ENCODE measurements at places on chromosomes 7 and 10.
A peak's percentile ranks its signal among the peaks of the same experiment; 100 is the strongest.

DNA sequence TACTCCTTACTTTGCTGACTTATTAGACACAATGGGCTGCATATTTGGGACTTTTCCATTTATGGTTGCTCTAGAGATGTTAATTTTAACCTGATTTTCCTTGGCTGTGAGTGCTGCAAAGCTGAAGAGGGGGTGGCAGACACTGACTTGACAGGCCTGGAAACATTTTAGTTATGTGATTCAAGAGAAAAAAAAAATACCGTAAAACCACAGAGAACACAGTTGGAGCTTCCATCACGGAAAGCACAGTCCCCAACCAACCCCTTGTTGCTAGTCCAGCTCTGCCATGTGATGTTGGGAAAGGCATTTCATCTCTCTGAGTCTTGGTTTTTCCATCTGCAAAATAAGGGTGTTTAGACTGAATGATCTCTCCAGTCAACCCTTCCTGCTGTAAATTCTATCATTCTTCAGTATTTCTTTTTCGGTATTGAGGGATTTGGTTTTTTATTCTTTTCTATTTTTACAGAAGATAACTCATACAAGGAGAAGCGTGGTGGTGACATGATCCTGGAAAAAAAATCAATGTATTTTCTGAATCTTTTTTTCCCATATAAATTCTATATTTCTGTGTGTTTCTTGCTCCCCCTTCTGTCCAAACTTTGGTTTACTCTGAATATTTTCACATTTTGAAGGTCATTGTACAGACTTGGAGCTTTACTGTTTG lies 246.1 kb downstream of the REEP3 start:
- no peak for DNase-seq

DNA sequence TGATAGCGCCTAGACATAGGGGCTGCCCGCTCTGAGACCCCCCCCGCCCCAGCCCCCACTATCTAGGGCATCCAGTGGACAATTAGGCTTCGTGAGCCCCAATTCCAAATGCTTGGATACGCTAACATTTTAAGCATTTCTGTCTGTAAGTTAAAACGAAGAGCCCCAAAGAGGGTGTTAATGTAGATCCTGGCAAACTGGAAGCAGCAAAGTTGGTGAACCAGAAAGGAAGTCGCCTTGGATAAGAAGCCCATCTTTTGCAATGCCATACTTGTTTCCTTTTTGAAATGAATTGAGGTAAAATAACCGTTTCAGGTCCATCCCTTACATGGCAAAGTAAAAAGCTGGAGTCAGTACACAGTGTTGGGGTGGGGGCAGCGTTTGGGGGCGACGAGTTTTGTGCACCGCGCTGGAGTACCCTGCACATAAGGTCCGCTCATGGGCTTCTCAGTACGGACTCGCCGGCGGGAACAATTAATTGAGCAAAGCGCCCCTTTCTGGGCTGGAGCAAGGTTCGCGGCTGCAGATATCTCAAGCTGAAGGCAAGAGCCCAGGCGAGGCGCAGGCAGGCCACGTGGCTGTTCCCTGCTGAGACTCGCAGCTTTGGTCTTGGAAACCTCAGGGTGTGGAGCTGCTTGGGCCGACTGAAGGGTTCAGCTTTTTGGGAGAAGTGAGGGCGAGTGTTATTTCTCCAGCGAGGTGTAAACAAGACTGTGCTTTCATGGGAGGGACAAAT lies 1.4 kb upstream of the TWIST1 start:
- no peak for DNase-seq

GRCh38 chr10:45261946-45262345 lies 53.5 kb downstream of the OR13A1 start:
- DNase-seq = no peak

GRCh38 chr10:49076319-49076718 lies 39.0 kb downstream of the VSTM4 start:
- DNase-seq = no peak

- no peak for DNase-seq
These were observed 84.5 kb upstream of the PPP2R2D start for GRCh38 chr10:131816157-131816775.

DNA sequence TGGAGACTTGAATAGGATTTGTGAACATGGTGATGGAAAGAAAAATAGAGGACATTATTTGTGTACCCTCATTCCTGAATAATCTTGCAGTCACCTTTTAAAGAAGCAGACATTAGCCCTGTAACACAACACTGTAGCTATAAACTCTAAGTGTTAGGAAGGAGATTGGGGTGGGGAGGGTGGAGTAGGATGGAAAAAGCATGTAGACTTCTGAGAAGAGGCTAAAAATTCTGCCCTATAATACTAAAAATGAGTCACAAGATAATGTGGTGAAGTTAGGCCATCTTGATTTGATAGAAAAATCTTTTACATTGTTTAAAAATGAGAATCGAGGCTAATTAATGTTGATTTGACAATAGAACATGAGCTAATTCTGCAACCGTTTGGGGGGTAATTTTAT lies 128.8 kb downstream of the LCOR start:
- no peak for DNase-seq

- DNase-seq = no peak
These were observed 7.6 kb upstream of the SLC26A3 start for GRCh38 chr7:107810626-107811025.

DNA sequence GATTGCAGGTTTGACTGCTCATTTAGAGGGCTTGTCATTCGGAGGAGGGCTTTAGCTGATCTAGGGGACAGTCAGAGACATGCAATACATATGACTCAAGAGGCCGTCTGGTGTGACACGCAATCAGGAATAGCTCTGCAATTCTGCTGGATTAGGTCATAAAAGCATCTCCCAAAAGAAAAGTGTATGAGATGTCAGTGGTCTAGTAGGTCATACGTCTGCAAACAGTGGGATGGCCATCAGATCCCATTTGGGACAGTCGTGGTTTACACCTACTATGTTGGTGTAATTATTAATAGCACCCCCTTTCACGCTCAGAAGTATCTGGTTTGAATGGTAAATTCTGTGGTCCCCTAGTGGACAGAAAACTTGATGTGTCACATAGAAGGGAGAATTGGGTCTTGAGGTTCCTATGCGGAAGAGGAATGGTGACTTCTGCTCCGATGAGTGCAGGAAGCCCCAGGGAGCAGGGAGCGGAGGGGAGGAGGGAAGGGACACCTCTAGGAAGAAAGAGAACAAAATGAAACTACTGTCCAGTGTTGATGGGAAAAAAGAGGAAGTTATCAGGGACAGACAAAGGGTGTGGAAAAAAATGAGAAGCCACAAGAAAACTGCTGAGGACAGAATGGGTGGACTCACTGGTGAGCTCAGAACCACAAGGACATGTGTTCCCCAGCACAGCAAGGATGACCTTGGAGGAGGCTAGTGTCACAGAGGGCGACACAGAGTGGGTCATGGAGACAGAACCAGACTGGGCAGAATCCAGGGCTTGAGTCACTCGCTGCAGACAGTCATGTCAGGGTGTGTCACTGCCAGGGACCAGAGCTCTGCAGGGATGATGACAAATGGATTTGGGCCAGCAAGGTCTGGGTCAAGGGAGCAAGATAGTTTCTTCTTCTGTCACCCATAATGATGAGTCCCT lies 59.9 kb downstream of the MAP3K8 start:
- peak; percentile 65 for DNase-seq

DNA sequence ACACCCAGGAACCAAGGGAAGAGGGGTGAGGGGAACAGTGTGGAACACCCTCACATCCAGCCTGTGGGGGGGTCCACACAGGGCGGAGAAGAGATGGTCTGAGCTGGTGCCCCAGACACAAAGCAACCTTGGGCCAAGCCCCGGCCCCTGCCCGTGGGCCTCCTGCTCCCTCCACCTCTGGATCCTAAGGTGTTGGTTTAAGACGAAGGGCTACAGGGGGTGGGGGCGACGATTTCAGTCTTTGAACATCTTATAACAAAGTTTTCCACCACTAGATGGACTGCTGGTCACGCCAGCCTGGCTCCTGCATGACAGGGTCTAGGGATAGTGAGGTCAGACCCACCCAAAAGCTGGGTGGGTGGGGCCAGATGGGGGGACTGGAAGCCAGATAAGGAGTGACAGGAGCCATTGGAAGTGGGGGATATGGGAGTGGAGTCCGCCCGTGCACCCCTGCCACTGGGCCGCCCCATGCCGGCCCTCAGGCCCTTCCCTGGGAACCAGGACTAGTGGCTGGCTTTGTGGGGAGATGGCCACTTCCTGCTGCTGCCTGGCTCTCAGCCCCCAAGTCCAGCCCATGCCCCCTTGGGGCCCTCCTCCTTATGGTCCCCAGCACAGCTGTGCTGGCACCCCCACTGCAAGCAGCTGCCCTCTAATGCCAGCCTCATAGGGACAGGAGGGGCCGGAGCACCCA lies 98.4 kb downstream of the RGS10 start:
- DNase-seq = peak; percentile 42

DNA sequence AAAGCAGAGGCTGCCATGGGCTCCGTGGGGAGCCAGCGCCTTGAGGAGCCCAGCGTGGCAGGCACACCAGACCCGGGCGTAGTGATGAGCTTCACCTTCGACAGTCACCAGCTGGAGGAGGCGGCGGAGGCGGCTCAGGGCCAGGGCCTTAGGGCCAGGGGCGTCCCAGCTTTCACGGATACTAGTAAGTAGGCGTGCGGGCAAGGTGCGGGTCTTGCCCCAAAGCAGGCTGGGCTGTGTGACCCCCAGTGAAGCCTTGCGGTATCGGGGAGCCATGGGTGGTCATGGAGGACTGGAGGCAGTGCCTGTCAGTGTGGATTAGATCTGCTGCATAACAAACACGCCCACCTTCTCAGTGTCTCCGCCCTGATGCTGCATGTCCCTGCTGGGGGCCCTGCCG lies 5.1 kb downstream of the SLC29A4 start:
- DNase-seq = no peak

DNA sequence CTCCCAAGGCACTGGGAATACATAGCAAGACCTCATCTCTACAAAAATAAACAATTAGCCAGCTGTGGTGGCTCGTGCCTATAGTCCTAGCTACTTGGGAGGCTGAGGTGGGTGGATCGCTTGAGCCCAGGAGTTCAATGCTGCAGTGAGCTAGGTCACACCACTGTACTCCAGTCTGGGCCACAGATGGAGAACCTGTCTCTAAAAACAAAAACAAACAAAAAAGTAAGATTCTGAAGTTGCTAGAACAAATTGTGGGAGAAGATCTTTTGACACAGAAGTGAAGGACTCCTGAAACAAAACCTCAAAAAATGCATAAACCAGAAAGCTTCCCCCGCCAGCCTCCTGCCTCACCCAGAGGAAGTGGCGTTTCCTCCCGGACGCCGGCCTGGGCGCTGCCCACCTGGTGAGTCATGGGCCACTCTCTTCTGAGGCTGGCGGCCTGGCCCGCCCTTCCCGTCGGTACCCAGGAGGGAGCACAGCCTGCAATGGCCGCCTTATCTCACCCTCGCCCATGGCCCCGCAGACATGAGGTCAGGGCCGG lies 25.4 kb upstream of the ELN start:
- DNase-seq = no peak

DNA sequence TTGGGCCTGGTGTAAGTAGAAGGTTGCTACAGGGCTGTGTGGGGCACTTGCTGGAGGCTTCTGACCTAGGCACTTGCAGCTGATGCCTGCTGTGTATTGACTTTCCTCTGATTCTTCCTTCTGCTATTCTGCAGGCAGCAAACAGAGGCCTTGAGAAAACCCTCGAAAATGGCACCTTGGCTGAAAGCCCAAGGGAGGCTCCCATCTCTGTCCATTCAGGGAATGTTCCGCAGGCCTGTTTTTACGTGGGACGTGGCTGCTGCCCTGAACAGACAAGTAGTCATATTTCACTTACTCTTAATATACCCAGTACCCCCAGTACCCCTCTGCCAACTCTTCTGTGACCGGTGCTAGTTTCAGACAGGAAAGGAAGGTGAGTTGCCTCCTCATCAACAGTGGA lies 664.7 kb downstream of the INHBA start:
- no peak for DNase-seq

GRCh38 chr7:129009437-129009836 lies 45.5 kb downstream of the TNPO3 start:
- no peak for DNase-seq

DNA sequence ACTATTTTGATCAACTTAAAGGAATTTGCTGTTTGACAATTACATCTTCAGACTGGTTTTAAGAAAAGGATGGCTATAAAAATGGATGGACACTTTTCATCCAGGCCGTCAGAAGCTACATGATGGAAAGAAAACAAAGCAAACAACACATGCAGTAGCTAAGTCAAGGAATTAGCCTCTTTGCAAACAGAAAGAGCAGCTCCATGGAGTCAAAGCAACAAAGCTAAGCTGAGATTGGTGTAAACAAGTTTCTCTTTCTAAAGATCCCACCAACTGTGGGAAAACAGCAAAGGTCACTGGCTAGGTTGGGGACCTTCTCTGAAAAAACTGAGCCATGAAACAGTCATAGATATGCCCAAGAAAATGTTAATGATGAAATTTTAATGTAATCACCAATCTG lies 98.9 kb downstream of the RNF133 start:
- DNase-seq = no peak

DNA sequence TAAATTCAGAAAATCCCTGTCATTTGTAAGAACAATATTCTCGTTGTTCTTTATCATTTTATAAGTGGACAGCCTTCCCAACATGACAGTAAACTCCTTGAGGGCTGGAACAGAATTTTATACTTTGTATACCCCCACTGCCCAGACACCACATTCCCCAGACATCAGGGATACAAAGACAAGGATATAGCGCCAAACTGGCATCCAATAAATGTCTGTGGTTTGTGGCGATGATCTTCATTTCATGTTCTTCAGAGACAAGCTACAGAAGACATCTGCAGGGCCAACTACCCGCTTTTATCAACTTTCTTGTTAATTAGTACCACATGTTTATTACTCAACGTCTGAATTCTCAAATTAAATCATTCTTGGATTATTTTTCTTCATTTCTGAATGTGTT lies 155.9 kb downstream of the ATE1 start:
- DNase-seq = no peak

- DNase-seq = no peak
These were observed 38.3 kb upstream of the TOMM7 start for GRCh38 chr7:22860784-22861482.

GRCh38 chr7:29647020-29647654 lies 83.5 kb downstream of the PRR15 start:
- DNase-seq = no peak

DNA sequence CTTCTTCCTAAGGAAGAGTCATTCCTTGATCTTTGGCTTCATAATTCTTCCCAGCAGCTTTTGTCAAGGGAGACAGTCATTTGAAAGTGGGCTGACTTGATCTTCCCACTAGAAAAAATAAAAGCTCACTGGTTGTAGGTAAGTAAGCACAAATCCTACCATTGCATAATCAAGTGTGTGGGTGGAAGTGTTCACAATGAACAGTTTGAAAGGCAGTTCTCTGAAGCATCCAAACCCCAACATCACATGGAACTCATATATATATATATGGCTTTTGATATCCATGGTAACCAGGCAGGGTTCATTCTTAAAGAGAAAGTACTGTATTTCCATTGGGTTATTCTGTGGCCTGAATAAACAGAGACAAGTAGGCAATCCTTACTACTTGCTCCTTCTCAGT lies 51.6 kb downstream of the ARMH3 start:
- DNase-seq = no peak

GRCh38 chr10:8121201-8121890 lies 66.9 kb downstream of the GATA3 start:
- DNase-seq = no peak

GRCh38 chr7:132941905-132942304 lies 140.0 kb downstream of the CHCHD3 start:
- DNase-seq = no peak

Data from psoas muscle (tissue), 8 donors.